ENCODE measurements at places on chromosomes 16 and 17. TPM values are rescaled to one million over a fixed set of nuclear protein-coding genes. Genes with fewer than 3 reads are reported as not detected.

TMEM114 gene
- total RNA-seq, result not detected

- no peak for DNase-seq
These were observed 23.8 kb downstream of the PDILT start for GRCh38 chr16:20380782-20381181.

DNA sequence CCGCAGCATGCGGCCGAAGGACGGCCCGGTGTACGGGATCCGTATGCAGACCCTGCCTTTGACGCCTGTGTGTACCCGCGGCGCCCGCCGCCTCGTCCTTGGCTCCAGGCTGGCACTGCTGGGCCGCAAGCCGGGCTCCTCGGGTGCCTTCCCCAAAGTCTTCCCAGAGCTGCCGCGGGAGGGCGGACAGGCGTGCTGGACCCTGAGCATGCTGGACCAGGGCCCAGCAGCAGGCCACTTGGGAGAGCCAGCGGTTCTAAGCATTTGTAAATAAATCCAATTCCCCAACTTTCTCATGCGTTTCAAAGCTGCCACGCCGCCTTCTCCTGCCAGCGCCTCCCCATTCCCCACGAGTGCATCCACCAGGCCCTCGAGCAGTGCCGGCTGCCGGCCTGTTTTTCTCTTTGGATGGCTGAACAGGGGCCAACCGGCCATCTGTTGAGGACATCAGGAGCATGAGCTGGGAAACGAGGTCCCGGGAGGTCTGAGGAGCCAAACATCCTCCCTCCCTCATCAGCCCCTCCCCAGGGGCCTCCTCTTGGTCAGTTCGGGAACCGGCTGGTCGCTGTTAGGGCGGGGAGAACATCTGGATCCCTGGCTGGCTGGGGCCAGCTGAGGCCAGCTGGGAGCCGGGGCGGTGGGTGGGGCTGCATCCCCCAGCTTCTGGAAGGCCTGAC lies 20.5 kb upstream of the PABPN1L start:
- no peak for DNase-seq

DNA sequence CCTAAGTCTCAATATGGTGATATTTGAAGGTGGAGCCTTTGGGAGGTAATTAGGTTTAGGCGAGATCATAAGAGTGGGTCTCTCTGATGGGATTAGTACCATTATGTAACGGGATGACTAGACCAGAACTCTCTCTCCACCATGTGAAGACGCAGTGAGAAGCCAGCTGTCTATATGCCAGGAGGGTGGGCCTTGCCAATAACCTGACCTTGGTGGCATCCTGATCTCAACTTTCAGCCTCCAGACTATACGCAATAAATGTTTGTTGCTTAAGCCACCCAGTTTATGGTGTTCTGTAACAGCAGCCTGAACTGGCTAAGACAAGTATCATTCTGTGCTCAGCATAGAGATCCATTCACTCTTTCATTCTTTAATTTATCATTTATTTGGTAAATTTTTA lies 167.2 kb upstream of the CDH11 start:
- no peak for DNase-seq

DNA sequence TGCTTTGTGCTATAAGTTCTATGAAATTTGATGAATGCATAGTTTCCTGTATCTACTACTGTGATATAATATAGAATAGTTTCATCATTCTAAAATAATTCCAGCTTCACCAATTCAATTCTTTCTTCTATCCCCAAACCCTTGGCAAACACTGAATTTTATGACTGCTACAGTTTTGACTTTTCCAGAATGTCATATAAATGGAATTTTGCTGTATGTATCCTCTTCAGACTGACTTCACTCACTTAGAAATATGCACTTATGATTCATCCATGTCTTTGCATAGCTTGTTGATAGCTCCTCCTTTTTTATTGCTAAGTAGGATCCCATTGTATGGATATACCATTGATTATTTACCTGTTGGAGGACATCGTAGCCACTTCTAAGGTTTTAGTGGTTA lies 89.1 kb upstream of the HS3ST3A1 start:
- no peak for DNase-seq

MYH3 gene
- total RNA-seq, result 3.5 TPM

DNA sequence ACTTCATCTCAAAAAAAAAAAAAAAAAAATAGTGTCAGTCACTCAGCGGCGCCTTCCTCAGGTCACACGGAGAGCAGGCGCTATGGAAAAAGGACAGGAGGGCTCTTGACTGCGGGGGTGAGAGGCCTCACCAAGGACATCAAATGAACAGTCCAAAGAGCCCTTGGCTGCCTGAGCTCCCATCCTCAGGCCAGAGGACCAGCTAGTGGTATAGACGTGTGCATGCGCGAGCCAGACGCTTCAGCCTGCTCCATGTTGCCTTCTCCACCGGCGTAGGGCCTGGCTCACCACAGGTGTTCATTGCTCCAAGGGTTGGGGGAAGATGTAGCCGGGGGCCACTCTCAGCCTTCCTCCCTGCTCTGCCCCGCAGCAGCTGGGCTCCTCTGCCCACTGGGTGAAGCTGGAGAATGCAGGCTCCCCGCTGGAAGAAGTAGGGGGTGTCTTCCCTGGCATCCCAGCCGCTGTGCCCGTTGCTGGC lies 65.8 kb upstream of the PLCG2 start:
- DNase-seq, result no peak

DNA sequence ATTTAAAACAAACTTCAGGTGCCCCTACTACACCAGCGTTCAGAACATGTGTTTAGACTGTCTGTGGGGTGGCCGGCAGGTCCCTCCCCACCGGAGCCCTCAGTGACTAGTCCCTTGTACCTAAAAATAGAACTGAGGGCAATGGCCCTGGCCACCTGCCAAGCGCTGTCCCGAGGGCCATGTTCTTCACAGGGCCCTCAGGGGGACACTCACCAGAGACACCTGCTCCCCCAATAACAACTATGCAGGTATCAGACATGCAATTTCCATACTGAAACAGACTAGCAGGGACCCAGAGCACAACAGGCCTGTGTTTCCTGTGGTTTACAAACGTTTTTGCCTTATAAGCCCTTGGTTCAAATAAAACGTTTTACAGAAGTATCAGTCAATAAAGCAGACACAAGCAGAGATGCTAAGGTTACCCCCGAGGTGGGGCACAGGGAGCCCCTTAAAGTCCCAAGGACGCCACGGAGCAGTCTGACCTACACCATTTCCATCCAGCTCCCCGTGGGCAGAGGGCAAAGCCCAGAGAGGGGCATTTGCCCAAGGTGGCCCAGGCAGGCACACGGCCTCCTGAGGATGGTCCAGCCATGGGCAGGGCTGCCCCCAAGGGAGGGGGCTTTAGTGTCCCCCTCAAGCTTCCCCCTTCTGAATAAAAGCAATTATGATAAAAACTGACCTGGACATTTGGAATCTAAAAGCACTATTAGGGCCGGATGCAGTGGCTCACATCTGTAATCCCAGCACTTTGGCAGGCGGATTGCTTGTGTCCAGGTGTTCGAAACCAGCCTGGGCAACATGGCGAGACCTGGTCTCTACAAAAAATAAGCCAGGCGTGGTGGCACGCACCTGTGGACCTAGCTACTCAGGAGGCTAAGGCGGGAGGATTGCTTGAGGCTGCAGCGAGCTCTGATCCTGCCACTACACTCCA lies 896 bp upstream of the MYLK3 start:
- no peak for DNase-seq

GRCh38 chr16:88878967-88879787 lies 12.7 kb upstream of the PABPN1L start:
- DNase-seq, result no peak

Measured in dorsolateral prefrontal cortex (tissue), 122 donors.